Non-pigmented ciliary epithelial cell (primary cell): ENCODE measurements at places on chromosomes 16 and 17.

DNA sequence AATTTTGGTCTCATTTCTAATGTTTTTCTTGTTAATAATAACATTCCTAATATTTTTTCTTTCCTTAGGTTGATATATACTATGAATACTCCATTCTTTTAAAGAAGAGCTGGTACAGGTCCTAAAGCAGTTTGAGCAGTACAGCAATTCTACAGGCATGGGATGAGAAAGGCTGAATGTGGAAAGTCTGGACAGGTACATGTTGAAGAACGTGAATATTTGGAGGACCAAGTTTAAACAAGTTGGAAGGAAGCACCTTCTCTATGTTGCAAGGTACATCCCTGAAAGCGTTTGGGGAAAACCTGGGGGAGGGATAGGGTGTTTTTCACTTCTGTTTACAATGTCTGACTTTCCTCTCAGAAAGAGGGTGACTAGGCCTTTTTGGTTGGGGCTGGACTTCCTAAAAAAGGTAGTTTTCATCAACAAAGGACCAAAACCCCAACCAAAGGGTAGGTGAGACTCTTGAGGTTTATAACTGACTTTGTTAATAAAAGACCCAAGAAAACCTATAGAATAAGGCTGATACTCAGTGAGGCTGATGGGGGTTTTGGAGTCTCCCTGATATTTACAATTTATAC, 95.9 kb upstream of the AXIN2 start:
- no peak for DNase-seq

- no peak for DNase-seq
These were observed 5.6 kb upstream of the CXCL16 start for GRCh38 chr17:4744999-4745969.

GRCh38 chr17:72053449-72053848, 67.4 kb upstream of the SOX9 start:
- DNase-seq = no peak

DNA sequence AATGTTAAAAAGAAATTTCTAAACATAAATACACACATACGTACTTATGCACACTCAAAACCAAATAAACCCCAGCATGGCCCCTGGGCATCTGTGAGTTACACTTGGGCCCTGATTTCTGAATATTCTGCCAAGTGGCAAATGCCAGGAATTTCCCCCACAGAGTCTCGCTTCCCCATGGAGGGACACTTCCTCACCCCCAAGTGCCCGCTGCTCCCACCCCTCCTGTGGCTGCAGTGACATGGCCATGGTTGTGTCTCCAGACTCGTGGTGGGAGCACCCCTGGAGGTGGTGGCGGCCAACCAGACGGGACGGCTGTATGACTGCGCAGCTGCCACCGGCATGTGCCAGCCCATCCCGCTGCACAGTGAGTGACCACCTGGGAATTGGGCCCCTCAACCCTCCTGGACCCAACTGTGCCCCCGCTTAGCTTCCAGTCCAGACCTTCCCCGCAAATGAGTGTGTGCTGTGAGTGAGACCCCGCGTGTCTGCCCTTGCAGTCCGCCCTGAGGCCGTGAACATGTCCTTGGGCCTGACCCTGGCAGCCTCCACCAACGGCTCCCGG, 4.0 kb downstream of the ITGAD start:
- DNase-seq = no peak

DNA sequence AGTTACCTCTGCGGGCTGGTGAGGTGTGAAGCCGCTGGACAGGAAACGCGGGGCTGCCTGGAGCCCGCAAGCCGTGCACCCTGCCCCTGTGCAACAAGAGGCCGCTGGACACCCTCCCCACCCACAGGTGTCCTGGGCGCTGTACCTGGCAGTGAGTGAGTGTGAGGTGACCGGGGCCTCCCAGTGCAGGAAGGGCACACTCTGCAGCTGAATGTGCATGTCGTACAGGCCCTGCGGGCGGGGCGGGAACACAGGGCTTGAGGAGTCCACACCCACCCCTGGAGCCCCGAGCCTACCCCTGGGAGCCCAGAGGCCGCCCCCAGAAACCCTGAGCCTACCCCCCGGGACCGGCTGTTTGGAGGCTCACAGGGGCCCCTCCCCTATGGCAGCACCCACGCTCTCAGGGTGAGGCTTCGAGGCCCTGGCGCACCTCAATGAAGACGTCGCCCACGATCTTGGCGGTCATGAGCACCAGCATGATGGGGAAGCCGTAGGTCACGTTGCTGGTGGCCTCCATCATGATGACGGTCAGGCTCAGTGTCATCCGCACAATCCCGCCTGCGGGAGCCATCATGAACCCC, 4.3 kb upstream of the CCDC154 start:
- DNase-seq = no peak

DNA sequence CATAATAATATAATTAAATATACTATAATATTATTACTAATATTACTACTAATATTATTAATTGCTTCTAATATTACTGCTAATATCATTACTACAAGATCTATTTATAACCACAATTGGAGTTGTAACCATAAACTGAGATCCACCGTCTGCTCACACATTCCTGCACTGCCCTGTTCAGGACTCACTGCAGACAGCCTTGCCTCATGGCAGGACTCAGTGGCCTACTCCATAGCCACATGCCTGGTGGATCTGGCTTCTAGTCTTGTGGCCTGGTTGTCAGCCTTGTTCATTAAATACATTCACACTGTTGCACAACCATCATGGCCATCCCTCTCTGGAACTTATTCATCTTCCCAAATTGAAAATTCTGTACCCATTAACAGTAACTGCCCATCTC, 48.0 kb downstream of the SRL start:
- DNase-seq = no peak

- DNase-seq = no peak
These were observed 223.1 kb downstream of the SEC14L1 start for GRCh38 chr17:77363821-77364361.

- DNase-seq = no peak
These were observed 1.2 kb downstream of the DYNLL2 start for GRCh38 chr17:58084317-58084981.

- no peak for DNase-seq
These were observed 21.1 kb upstream of the TMC5 start for GRCh38 chr16:19396555-19397011.

- DNase-seq = no peak
These were observed 77.2 kb downstream of the SHISA6 start for GRCh38 chr17:11318207-11318606.

DNA sequence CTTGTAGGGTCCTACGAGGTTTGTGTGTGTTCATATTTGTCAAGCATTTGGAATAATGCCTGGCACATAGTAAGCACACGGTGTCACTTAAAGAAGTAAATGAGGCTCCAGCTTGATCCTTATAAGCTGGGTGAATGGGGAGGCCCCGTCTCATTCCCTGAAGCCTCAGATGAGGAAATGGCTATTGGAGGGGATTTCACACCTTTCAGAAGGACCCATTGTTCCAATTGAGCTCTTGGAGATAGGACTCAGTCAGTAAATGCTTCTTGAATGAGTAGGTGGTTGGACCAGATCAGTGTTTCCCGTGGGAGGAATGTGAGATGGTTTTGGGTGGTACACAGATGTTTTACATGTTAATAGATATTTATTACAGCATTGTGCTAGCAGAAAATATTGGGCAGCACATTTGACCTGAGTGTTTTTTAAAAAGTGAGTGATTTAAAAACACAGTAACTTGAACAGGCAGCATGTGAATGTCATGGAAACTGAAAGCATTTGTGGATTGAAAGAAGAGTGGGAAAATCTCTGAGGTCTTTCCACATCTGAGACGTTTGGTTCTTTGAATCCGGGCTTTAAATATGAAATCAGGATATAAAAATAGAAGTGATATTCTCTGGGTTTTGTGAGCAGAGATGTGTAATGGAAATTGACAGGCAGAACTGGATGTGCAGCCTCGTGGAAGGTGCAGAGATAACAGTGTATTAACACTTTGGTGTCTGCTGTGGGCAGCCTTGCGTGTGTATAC, 36.4 kb upstream of the ARHGAP17 start:
- no peak for DNase-seq

DNA sequence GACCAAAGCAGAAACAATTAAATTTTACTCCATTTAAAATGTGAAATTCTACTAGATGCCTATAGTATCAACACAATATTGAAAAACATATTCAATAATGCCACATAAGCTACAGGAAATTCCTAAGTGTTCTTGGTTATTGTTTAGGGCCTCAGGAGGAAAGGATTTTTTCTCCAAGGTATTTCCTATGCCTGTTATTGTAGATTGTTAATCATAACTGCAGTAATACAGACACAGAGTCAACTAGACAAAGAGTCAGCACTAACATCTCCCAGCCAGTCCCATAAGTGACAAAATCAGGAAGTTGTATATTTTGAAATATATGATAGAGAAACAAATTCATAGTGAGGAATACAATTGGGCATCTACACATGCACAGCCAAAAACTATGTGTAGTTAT, 782.7 kb upstream of the KIF2B start:
- no peak for DNase-seq

DNA sequence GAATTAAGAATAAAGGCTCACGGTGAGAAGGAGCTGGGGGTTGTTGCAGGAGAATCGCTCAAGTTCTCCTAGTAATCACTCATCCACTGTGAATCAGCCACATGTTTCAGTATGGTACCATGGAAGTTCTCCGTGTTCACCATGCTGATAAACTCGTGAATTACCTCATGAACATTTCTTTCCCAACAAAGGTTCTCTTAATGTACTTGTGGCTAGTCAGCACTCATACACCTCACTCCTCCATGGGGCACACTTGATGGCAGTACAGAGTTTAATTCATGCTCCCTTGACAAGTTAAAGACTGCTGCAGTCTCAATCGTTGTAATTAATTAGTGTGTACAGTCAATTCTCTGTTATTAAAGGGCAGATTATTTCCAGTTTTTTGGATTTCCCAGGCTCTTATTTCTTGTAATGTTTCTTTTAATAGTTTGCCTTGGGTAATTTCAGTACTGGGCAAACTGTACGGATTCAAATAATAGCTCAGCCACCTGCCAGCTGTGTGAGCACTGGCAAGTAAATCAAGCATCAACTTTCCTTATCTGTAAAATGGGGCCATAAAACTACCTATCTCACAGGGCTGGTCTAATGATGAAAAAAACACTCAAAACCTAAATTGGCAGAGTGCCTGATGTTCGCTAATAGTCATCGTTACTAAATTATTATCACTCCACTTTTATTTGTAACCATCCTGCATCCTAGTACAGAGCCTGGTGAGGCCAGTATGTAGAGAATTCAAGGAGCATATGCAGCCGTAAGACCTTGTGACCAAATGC, 6.1 kb downstream of the GOT2 start:
- DNase-seq = no peak

GRCh38 chr16:78116946-78117345, 17.5 kb downstream of the WWOX start:
- no peak for DNase-seq

DNA sequence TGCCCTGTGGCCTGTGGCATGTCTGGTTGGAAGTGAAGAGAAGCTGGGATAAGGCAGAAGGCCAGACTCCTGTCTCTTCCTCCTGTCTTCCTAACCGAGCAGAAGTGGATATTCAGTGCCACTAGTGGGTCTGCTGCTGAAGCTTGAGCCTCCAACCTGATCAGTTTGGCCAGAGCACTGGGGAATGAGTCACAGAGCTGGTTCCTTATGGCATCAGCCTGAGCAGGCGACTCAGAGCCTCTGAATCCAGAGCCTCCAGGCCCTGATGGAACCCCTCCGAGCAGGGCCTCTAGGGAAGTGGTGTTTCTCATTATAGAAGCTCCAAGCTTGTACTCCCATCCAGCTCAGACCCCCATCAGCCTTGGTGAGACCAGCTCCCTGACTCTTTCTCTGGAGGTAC, 2.0 kb downstream of the WSCD1 start:
- DNase-seq = no peak

GRCh38 chr17:63718988-63719387, 19.1 kb upstream of the LIMD2 start:
- DNase-seq = no peak

- no peak for DNase-seq
These were observed 1.3 kb downstream of the PFN1 start for GRCh38 chr17:4947010-4947410.

GRCh38 chr17:73198930-73199260, 6.0 kb downstream of the COG1 start:
- no peak for DNase-seq

- no peak for DNase-seq
These were observed 140.9 kb downstream of the CCT6B start for GRCh38 chr17:34820248-34820801.

DNA sequence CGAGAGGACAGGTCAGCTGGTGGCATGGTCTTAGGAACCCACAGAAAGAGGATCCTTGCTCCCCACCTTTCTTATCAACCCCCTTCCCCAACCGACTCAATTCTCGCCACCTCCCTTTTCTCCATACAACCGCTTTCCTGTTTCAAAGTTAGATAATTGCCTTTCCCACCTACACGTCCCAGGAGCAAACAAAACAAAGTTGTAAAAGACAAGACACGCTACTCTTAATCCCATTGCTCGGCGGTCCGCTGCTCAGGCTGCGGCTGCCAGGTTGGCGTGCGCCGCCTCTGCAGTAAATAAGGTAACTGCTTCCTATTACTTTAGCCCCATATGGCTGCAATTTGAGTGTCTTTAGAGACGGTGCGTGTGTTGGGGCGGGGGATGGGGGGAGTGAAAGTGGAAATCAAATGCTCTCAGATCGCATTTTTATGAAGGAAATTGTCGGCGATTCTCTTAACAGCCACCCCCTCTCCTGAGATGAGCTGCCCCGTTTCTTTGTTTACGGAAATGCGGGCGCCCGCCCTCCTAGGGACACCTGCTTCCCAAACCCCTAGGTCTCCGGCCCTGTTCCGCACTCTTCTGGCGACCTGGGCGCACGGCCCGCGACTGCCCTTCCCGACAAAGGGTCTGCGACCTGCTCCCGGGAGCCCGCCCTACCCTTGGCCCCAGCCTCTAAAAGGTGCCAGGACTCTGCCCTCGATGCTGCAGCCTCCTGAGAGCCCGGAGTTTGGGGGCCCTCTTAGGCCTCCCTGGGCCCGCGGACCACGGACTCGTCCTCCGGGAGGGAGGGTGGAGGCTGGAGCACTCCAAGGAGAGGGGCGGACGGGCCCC, 3.7 kb upstream of the CBX8 start:
- no peak for DNase-seq

GRCh38 chr17:34475296-34475695, 104.1 kb upstream of the TMEM132E start:
- no peak for DNase-seq

GRCh38 chr17:47987240-47987835, 16.4 kb downstream of the CDK5RAP3 start:
- no peak for DNase-seq

- DNase-seq = no peak
These were observed 12.3 kb upstream of the CDH15 start for GRCh38 chr16:89159066-89159849.

DNA sequence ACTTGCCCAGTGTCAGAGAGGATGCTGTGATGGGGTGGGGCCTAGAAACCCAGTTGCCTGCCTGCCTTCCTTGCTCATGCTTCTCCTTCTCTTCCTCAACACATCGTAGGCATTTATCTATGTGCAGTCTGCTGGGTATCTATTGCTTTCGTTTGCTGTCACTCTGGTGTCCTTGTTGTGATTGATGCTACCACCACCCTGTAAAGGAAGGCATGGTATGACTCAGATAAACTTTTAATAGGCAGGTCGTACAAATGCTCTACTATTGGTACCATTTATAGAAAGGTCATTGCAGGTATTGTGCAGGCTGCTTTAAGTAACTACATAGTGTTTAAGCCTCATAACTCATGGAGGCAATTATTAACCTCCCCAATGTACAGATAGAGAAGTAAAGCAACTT, 368.9 kb downstream of the UTP18 start:
- DNase-seq = no peak
